HFF-Myc (cell line): ENCODE measurements at places on chromosomes 6 and 20.

- DNase-seq, result no peak
Observed at GRCh38 chr6:158717341-158718330, 67.8 kb downstream of the SYTL3 start.

- no peak for DNase-seq
Observed at GRCh38 chr20:59013959-59014608, 5.1 kb upstream of the TUBB1 start.

DNA sequence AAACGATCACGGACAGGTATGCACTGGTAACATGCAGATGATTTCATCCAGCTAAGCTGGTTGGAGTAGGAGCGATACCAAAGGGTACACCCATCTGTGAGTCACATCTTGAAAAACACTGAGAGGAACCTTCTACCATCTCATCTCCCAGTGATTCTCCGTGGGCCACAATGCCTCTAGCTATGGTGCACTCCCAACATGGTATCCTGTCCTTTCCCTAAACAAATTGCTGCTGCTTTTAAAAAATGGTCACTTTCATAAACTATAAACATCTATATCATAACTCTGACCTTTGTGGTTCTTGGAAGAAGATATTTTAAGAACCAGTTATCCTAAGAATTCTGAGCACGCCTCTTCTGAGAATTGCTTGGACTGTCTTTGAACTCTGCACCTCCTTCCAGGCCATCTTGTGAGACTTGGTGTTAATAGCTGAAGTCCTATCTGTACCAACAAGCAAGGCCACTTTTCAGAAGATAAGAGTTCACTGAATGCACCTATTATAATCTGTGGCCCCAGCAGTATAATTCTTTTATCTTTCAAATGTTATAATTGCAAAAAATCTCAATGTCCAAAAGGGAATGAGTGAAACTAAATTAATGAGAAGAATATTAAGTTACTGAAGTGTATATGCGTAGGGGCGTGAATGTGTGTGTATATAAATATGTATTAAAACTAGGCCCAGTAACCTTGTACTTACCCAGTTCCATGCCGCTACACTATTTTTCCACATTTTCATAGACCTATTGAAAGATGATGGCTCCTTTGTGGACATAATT lies 70.5 kb upstream of the TPD52L1 start:
- DNase-seq, result no peak

- peak; percentile 75 for DNase-seq
Observed at GRCh38 chr20:47701612-47702011, 83.7 kb downstream of the SULF2 start.

- no peak for DNase-seq
Observed at GRCh38 chr20:47127999-47128398, 228.5 kb downstream of the ZMYND8 start.

DNA sequence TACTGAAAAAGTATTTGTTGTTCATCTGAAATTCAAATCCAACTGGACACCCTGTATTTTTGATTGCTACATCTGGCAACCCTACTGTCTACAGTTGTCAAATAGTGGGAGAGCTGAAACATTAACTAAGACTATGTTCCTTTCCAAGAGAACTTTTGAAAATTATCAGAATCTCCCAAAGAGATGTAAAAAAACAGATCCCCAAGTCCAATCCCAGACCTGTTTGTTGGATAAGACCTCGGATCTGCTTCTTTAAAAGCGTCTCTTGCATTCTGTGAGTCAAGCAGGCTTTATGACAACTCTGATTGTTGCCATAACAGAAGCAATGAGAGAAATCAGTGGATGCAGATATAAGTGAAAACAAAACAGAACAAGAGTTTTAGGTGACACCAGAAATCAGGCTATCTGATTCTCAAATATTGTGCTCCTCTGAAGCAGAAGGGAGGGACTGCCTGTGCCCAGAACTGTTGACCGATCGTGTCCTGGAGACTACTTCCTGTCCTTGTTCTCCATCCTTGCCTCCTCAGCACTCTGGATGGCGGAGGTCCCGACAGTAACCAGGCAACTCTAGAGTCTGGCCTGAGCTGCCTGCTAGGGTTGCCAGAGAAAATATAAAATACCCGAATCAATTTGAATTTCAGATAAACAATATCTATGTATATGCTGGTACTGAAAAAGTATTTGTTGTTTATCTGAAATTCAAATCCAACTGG lies 853.8 kb downstream of the MAFB start:
- no peak for DNase-seq

DNA sequence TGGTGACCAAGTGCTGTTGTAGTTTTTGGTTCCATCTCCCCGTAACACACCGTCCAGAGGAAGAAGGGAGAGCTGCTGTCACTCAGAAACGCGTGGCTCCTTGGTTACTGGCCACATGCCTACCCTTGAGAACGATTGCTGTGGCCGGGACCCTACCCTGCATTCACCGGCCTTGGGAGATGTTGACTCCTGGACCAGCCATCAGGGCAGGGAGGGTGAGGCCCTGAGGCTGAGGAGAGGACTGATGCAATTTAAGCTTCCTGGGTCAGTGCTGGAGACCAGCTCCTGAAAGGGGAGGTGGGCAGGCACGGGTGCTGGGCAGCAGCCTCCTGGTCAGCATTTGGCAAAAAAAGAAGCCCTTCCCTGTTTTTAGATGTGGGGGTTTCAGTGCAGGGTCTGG lies 31.5 kb downstream of the ERMARD start:
- no peak for DNase-seq

GRCh38 chr20:50348096-50348495 lies 157.5 kb downstream of the CEBPB start:
- no peak for DNase-seq

DNA sequence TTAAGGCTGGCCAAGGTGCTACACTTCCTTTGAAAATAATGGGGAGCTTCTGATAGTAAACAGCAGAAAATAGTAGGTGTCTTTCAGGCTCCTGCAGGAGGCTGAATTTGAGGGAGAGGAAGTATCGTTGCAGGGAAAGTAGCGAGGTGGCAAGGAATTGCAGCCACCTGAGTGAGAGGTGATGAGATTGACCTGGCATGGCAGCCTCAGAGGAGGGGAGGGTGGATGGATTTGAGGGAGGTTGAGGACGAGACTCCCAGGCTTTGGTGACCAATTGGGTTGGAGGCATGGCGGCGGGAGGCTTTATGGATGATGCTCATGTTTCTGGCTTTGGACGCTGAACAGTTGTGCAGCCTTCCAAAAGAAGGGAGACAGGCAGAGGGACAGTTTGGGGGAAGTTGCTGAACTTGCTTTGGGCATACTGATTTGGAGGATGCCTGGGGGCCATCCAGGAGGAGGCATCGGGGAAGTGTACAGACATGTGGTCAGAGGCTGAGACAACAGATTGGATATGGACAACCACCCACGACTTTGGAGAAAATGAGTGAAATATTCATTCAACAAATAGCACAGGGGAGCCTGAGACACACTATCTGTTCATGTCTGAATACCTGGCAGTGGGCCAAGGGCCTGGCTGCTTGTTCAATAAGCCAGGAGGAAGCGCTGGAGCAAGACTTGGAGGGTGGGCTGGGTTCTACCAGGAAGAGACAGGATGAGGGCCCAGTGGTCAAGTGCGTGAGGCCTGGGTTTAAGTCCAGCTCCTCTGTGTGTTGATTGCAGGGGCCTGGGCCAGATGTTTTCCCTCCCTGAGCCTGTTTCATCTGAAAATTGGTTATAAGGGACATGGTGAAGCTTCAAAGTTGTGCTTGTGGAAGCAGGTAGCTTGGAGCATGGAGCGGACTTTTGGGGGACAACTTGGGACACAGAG lies 113.2 kb downstream of the CEBPB start:
- peak; percentile 86 for DNase-seq

- no peak for DNase-seq
Observed at GRCh38 chr20:51634877-51635276, 92.4 kb upstream of the NFATC2 start.

DNA sequence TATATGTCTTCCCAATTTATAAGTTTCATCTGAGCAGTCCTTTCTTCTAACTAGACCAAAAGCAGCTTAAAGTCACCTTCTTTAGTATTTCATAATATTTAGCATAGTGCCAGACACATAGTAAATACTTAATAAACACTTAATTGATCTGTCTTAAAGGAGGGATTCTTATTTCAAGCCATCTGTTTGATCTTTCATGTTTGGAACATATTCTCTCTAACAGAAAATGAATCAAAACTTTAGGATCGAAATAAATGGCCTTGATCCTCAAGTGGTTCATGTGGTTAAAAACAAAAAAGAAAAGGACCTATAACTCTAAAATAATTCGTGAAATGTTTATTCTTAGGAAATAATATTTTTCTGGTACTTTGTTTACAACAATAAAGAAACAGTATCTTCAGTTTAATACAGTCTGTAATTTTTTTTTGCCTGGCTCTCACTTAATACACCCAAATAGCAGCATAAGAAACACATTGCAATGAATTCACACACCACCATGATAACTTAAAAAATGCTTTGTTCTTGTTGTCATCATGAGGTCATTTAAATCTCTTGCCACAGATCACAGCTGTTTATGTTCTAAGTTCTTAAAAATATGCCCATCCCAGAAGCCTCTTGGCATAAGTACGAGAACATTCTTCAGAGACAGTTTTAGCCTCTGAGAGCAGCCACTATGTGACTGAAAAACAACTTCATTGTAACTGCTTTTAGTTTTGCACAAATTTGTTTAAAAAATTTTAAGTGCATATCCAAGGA lies 48.1 kb downstream of the ESF1 start:
- DNase-seq, result peak; percentile 2

GRCh38 chr20:46133886-46134654 lies 16.0 kb downstream of the CD40 start:
- no peak for DNase-seq

GRCh38 chr6:157984686-157985225 lies 3.1 kb downstream of the SYNJ2 start:
- no peak for DNase-seq

DNA sequence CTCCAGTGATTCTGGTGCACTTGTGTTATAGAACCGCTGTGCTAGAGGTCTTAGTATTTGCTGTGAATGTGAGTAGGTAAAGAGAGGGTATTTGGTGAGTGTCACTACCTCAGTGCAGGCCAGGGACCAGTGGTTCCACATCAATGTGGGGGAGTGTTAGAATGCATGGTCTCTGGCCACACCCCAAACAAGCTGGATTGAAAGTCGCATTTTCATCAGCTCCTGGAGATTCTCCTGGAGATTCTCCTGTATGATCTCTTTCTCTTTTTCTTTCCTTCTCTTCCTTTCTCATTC lies 26.8 kb upstream of the BCAS1 start:
- DNase-seq, result no peak

- DNase-seq, result no peak
Observed at GRCh38 chr6:74277777-74278186, 581.8 kb downstream of the CD109 start.

- no peak for DNase-seq
Observed at GRCh38 chr20:31808481-31808880, 10.7 kb upstream of the MYLK2 start.

DNA sequence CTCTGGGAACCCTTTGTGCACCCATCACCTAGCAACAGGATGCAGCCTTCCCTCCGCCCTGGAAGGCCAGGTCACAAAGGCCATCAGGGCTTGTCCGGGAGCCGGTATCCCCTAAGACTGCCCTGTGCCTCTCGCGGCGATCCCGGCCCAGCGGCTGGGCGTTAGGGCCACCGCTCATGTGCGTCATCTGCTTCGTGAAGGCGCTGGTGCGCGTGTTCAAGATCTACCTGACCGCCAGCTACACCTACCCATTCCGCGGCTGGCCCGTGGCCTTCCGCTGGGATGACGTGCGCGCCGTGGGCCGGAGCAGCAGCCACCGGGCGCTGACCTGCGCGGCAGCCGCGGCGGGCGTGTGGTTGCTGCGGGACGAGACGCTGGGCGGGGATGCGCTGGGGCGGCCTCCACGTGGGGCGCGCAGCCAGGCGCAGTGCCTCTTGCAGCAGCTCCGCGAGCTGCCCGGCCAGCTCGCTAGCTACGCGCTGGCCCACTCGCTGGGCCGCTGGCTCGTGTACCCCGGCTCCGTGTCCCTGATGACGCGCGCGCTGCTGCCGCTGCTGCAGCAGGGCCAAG lies at the start of gene ABHD16B:
Gene ABHD16B (plus strand): TSS at position 134 of the 570 bp plus-strand sequence. CDS start 43 bp downstream, at position 177.
- DNase-seq, result no peak

DNA sequence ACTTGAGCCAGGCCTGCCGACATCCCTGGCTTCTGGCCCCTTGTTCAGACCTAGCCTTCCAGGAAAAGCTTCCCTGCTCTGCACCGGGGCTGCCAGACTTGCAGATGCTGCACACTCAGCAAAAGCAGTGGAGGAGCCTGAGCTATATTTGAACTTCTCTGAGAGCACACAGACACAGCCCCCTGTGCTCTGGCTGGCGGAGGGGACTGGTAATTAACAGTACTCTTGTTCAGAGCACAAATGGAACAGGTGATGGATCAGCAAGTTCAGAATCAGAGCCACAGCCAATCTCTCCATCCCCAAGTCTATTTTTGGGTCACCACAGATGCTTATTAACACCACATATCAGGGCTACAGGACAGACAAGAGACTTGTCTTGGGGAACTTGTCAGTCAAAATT lies 27.6 kb upstream of the RIMS4 start:
- DNase-seq, result no peak

GRCh38 chr20:51089272-51089781 lies 66.4 kb upstream of the KCNG1 start:
- DNase-seq, result no peak

GRCh38 chr6:163892824-163893561 lies 478.5 kb downstream of the QKI start:
- DNase-seq, result no peak

DNA sequence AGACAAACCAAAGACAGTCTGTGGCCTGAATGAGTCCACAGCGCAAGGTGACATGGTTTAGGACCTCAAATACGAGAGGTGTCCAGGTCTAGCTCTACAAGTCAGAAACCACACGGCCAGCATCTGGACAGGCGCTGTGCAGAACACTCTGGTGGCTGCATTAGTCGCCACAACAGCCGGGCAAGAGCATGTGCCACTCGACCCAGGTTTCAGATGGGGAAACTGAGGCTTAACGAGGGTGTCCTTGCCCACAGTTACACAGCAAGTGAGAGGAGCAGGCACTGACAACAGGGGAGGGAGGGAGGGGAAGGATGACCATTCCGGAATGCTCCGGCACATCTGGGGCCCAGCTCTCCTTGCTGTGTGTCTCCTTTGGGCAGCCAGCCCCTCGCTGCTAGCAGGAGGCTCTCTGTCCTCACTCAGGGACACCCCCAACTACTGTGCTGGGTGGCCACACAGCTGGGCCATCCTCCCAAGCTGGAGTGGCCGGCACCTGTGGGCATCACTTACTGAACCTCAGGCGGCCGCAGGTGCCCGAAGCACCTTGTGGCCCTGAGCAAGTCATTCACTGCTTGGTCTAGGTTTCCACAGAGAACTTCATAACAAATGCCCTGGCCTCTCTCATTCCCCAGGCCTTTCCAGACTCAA lies 6.6 kb downstream of the DLL1 start:
- DNase-seq, result no peak

DNA sequence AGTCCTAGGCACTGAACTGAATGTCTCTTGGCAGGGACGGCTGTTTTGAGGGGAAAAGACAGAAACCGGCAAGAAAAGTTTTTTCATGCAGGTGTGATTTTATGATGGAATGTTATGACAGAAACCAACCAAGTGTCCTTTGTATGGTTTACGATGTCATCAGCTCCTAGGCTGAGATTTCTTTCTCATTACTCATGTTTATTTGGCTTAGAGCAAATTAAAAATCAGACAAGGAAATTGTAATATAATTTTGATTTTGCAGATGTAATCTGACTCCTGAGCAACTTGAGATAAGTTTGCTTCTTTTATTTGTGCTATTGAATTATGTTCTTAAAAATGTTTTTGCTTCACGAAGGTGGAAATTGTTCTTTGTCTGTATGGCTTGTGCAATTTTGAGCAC lies 58.8 kb upstream of the MAP3K7 start:
- DNase-seq, result no peak

- no peak for DNase-seq
Observed at GRCh38 chr6:165519316-165519715, 143.7 kb downstream of the PDE10A start.
